Lung microvascular endothelial cell (primary cell): ENCODE measurements at places on chromosomes 13 and 19. TPM values are rescaled to one million over a fixed set of nuclear protein-coding genes. Genes with fewer than 3 reads are reported as not detected.

- no peak for DNase-seq
Measured at GRCh38 chr13:67554286-67554685, 324.1 kb upstream of the PCDH9 start.

DNA sequence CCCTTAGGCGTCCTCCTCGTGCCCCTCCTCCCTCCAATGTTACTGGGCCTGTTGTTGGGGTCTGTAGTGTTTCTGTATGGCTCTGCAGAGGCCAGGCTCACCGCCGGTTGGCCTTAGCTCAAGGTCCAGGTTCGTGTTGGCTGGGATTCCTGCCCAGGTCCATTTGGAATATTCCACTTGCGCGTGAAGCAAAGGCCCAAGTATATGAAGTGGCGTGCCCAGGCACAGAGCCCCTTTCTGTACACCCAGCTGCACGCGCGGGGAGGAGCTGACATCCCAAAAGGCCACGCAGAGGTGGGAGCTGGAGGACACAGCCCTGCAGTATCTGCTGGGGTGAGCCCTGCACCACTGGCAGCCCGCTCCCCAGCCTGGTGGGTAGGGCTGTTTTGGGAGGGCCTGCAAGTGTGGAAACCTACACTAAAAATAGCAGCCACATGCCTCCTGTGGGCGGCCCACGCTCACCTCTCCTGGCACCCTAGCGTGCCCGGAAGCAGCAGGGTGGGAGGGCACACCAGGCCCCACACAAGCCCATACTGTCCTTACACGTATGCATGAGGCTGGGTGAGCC, 30.2 kb downstream of the CRTC1 start:
- DNase-seq, result no peak

GRCh38 chr13:33206945-33207614, 78.5 kb downstream of the STARD13 start:
- no peak for DNase-seq

DNA sequence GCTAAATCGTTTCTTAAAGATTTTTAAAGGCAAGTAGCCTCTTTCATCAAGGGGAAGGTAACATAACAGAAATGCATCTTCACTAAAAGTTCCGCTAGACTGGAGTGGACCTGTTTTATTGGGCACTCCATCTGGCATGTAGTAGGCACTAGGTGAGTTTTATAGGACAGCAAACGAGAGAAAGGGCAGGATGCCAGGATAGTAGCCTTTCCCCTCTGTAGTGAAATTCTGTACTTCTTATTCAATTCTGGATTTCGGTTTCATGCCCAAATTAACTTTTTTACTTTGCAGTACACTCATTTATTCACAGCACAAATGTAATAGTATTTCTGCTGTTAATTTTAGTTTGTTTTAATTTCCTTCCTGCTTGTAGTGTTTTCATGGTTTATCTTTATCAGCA, 45.2 kb downstream of the GPR180 start:
- no peak for DNase-seq

GRCh38 chr13:52447815-52448552, 2.5 kb downstream of the VPS36 start:
- DNase-seq, result peak; percentile 5

DNA sequence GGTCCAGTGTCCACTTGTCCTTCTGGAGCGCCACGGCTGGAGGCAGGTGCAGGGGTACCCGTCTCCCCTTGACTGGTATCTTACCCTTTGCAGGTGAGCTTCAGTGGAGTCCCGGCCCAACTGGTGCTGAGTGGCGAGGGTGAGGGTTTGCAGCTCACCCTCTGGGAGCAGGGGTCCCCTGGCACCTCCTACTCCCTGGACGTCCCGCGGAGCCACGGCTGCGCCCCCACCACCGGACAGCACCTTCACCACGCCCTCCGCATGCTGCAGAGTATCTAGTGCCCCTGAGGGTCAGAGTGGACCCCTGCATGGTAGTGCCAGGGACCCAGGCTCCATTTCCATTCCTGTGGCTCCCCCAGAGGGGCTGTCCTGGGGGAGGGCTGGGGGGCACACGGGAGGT, 11.1 kb downstream of the PLK5 start:
- DNase-seq, result no peak

- no peak for DNase-seq
Measured at GRCh38 chr13:48429886-48430285, 17.0 kb upstream of the LPAR6 start.

GRCh38 chr13:112054616-112055015, 12.3 kb upstream of the SOX1 start:
- no peak for DNase-seq

GRCh38 chr13:100536643-100537180, 51.9 kb downstream of the GGACT start:
- no peak for DNase-seq

GRCh38 chr19:3482507-3483225, 575 bp downstream of the SMIM44 start:
- DNase-seq, result no peak

DNA sequence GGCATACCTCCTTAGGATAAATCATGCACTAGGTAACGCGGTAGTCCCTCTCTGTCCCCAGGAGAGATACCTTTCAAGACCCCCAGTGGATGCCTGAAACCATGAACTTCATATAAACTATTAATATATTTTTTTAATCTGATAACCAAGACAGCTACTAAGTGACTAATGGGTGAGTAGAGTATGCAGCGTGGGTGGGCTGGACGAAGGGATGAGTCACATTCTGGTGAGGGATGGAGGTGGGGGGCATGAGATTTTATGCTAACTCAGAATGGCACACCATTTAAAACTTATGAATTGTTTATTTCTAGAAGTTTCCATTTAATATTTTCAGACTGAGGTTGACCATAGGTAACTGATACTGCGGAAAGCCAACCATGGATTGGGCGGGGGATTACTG, 46.2 kb downstream of the CDK8 start:
- DNase-seq, result peak; percentile 42

DNA sequence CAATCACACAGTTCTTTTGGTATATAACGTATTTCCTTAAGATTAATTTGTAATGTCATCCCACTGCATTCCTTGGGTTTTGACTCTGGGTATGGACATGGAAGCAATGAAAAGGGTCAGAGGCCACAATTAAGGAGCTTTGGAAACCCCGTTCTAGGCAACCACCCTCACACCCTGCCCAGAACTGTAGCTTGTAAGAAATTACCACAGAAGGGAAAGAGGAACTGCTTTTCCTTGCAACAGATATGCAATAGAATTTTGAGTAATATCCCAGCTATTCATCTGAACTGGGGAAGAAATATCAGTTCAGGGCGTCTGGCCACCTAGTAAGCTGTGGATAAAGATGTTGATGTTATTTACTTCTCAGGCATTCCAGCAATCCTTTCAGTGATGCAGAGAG, 985 bp upstream of the CLC start:
- no peak for DNase-seq

GRCh38 chr19:3456925-3457527, 23.3 kb downstream of the SMIM24 start:
- DNase-seq, result no peak

- peak; percentile 71 for DNase-seq
Measured at GRCh38 chr19:41431426-41432386, 4.5 kb upstream of the B3GNT8 start.

The KLF1 gene
- total RNA-seq, result not detected in 2 replicates

The LGALS14 gene
- not detected in 2 replicates for total RNA-seq

The CYP2A13 gene
- total RNA-seq, result not detected in 2 replicates
